ENCODE measurements at places on chromosomes 3 and 15. TPM values are rescaled to one million over a fixed set of nuclear protein-coding genes. Genes with fewer than 3 reads are reported as not detected.

DNA sequence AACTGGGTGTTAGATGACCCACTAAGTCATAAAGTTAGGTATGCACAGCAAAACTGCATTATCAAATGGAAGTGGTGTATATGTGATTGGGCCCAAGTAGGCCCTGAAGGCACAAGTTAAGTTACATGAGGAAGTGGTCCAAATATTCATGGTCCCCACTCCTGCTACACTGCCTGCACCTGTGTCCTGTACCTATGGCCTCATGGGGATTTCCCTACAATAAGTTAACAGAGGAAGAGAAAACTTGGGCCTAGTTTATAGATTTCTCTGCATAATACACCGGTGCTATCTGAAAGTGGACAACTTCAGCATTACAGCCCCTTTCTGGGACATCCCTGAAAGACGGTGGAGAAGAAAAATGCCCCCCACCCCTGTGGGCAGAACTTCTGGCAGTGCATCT lies 41.5 kb downstream of the STRIT1 start:
- DNase-seq = no peak
- no peaks in the 10 kb centered on the region for H3K27me3 ChIP-seq

DNA sequence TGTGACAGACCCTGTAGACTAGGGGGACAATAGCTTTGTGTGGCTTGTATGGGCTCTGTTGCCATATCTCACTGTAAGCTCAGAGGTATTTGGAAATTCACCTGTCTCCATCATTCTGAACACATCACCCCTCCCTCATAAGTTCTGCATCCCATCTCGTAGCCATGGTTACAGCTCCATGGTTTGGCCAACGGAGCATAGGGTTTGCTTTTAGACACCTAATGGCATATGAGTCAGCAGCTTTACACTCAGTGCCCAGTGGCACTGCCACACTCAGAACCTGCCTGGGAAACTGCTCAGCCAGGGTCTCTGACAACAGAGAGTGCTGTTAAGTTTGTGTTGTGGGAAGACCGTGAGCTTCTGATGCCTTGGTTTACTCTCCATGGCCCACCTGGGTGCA lies 67.3 kb downstream of the CCK start:
- DNase-seq = no peak
- no peaks in the 10 kb centered on the region for H3K4me1 ChIP-seq
- peaks cover 37% of the 10 kb centered on the region for H3K36me3 ChIP-seq
- H3K27me3 ChIP-seq = no peaks in the 10 kb centered on the region
- H3K4me3 ChIP-seq = no peak overlapping the region
- H3K27ac ChIP-seq = no peak overlapping the region

DNA sequence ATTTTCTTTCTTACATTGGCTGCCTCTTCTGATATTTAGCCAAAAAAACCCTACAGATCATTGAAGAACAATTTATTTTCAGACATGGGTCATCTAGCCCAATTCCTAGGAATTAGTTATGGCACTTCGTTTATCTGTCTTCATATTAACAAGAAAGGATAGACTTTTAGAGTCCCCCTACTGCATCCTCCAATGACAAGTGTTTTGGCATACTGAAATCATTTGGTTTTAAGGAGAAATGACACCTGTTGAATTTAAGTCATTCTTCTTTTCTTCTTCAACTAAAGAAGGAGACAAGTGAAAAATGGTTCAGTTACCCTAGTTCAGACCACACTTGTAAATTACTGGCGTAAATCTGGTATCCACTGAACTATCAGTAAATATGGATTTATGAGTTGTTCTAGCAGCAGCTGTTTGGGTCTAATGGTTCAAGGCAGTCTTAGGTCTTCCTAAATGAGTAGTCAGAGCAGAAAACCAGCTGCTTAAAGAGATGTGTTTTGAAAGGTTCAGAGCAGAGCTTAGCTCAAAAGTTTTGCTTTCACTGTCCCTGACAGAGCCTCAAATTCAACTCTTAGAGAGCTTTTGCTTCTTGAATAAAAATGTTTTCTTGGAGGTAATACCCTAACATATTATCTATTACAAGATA lies 5.6 kb downstream of the VGLL3 start:
- no peaks in the 10 kb centered on the region for H3K4me1 ChIP-seq
- no peaks in the 10 kb centered on the region for H3K36me3 ChIP-seq
- H3K4me3 ChIP-seq = no peak overlapping the region
- H3K27me3 ChIP-seq = peaks cover 11% of the 10 kb centered on the region
- no peak overlapping the region for H3K27ac ChIP-seq

- H3K27ac ChIP-seq = no peak overlapping the region
- H3K27me3 ChIP-seq = no peaks in the 10 kb centered on the region
- DNase-seq = no peak
Observed at GRCh38 chr15:99721896-99722295, 11.3 kb downstream of the LYSMD4 start.

TMCO5A gene
- not detected for total RNA-seq

ECE2 gene
- total RNA-seq = not detected

GRCh38 chr3:28915741-28916500 lies 364.9 kb upstream of the RBMS3 start:
- peaks cover 4% of the 10 kb centered on the region for H3K4me1 ChIP-seq
- DNase-seq = peak; percentile 27
- no peak overlapping the region for H3K4me3 ChIP-seq
- no peak overlapping the region for H3K27ac ChIP-seq

DNA sequence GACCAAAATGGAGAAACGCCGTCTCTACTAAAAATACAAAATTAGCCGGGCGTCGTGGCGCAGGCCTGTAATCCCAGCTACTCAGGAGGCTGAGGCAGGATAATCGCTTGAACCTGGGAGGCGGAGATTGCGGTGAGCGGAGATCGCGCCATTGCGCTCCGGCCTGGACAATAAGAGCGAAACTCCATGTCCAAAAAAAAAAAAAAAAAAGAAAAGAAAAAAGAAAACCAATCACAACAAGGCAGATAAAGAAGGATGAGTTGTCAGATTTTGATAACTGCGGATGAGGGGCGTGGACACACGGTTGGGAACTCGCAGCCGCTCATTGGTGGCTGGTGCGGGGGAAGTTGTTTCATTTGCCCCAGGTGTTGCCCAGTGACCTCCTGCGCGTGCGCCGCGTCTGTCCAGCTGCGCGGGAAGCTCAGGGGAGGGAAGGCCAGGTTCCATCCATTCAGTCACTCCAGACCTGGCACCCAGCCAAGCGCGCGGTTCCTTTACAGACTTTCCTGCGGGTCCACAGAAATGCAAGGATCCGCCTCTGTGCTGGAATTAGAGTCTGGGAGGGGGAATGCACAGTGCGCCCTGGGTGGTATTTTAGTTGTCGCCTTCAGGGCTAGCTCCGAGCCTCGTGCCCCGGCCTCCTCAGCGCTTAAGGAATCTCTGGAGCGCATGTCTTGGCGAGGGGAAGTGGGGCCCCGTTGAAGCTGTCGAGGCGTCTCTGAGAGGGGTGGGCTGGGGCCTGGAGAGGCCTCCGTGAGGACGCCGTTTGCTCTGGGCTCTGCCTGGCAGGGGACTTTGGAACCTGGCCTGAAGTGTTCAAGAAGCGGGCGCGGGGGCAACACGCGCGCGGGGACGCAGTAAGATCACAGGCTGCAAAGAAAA lies 708 bp upstream of the GCHFR start:
- H3K27ac ChIP-seq = peak overlapping the region; percentile 85
- H3K27me3 ChIP-seq = no peaks in the 10 kb centered on the region
- peak overlapping the region; percentile 86 for H3K4me3 ChIP-seq
- H3K36me3 ChIP-seq = peaks cover 2% of the 10 kb centered on the region

DNA sequence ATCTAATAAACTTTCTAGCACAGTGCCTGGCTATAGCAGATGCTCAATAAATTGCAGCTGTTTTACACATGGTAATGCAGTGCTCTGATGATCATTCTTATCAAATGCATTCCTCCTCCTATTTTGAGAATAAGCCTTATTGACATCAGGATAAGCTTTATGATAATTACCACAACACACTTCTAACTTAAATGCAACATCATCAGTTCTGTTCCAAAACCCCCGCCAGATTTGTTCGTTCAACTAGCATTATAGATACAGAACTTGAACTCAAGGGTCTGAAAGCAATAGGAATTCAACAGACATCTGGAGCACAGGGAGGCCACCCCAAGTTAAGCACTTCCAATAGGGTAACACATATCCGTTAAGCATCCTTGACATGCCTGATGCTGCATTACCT lies 684.4 kb upstream of the LMCD1 start:
- H3K36me3 ChIP-seq = no peaks in the 10 kb centered on the region
- H3K4me3 ChIP-seq = no peak overlapping the region
- no peaks in the 10 kb centered on the region for H3K27me3 ChIP-seq
- no peak for DNase-seq

DNA sequence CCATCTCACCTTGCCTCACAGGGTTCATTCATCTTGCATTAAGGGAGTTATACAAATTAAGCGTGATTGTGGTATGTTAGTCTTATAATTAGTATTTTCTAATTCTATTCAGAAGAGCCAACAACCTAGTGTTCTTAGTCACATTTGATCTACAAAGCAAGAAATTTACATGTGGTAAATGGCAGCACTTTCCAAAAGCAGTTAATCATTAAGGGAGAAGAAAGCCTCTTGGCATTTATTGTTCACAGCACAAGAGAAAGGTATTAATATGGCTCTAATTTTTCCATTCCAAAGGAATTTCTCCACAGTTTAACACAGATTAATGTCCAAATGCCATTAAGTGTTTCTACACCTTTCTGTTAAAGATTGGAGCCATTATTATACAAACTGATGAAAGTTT lies 1077.1 kb downstream of the ZPLD1 start:
- H3K27ac ChIP-seq = no peak overlapping the region
- no peaks in the 10 kb centered on the region for H3K4me1 ChIP-seq
- no peak overlapping the region for H3K4me3 ChIP-seq
- DNase-seq = no peak
- no peaks in the 10 kb centered on the region for H3K27me3 ChIP-seq
- H3K36me3 ChIP-seq = no peaks in the 10 kb centered on the region

- H3K4me3 ChIP-seq = peak overlapping the region; percentile 41
- peaks cover 57% of the 10 kb centered on the region for H3K36me3 ChIP-seq
- peak overlapping the region; percentile 98 for H3K27ac ChIP-seq
- no peaks in the 10 kb centered on the region for H3K27me3 ChIP-seq
- H3K4me1 ChIP-seq = peaks cover 87% of the 10 kb centered on the region
Observed at GRCh38 chr15:55279100-55279745, 10.4 kb downstream of the RAB27A start.

AADACL2 gene
- total RNA-seq = not detected
